ENCODE measurements at places on chromosomes 3 and 15.

DNA sequence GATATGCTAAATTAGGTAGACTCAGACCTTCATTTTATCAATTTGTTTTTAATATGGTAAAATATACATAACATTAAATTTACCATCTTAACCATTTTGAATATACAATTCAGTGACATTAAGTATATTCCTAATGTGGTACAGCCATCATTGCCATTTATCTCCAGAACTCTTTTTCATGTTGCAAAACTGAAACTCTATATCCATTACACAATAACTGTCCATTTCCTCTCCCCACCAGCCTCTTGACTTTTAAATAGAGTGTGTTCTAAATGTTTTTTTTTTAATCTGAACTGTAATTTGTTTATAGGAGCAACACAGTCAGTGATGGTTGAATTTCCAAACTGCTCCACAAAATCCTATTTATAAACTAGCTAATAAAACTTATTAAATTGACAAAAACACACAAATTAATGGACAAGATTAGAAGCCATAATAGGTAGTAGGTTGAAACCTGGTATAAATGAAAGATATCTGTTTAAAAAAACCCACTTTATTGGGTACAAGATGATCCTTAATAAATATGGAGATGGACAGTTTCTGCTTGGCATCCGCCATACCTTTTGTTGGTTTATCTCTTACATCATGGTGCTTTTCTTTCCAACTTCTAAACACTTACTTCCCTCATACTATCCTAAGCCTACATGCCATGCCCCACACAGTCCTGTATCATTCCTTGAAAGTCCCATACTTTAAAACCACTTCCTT is 142.4 kb downstream of the ZPLD1 start:
- no peak for DNase-seq

DNA sequence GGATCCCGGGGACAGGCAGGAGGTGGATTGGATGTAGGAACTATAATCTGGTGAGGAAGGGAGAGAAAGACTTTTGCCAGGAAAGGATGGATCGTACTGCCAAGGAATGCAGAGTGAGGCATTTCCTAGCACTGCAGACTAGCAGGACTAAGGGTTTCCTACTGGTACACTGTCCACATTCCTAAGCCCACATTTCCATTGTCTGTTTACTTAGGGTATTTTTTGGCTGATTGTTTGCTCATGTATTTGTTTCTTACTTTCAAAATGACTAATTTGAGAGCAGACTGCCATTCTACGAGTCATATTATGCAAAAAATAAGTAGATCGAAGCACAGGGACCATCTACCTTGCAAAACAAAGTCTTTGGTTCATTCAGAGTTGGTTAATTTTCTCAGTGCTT is 1029.5 kb upstream of the NR2F2 start:
- no peak for DNase-seq

DNA sequence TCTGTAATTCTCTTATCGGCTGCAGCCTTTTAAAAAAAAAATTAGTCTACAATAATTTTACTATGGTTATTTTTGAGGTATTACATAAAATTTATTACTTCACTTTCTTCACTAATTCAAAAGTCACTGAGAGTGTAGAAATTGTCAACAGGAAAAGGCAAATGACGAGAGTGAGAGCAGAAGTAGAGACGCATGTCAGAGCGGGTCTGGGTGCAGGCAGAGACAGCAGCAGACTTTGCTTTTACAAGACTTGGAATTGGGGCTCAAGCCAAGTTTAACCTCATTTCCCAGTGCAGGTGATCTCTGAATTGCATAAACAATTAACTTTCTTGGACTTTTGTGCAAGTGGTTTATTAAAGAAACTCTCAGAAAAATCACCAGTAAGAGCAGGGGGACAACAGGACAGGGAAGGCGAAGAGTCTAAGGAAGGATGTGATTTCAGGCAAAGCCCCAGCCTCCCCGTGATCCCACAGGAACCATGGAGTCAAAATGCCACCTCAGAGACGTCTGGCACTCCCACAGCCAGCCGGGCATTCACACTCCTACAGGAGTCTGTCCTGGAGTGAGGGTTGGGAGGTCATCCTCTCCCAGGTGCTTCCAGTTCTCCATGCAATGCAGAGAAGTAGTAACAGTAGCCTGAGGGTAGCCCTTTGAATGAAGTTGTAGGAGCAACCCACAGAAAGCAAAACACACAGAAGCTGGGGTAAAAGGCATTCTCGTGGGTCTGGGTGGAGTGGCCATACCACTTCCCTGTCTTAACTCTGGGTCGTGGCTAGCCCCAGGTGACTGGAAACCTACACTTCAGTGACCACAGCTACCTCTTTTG is 274.0 kb upstream of the TGFBR2 start:
- peak; percentile 9 for DNase-seq

GRCh38 chr15:40285554-40286011 is 2.7 kb upstream of the ANKRD63 start:
- DNase-seq: no peak

- DNase-seq: no peak
Measured at GRCh38 chr3:122700193-122700592, 19.6 kb downstream of the PARP14 start.

DNA sequence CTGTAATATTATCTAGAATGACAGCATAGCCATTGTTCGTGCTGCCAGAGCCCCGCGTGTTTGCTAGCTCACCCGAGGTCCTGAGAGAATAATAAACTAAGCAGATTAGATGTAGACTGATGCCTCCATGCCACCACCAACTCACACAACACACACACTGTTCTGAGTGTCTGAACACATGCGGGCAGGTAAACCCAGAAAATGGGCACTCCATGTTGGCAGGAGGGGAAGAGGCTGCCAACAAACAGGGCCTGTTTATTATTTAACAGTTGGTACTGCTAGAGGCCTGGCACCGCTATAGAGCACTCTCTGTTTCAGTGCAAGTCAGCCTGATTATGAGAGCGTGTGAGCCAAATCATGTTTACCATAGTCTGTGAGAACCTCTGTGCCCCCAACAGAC is 299.0 kb downstream of the ZBTB20 start:
- no peak for DNase-seq

DNA sequence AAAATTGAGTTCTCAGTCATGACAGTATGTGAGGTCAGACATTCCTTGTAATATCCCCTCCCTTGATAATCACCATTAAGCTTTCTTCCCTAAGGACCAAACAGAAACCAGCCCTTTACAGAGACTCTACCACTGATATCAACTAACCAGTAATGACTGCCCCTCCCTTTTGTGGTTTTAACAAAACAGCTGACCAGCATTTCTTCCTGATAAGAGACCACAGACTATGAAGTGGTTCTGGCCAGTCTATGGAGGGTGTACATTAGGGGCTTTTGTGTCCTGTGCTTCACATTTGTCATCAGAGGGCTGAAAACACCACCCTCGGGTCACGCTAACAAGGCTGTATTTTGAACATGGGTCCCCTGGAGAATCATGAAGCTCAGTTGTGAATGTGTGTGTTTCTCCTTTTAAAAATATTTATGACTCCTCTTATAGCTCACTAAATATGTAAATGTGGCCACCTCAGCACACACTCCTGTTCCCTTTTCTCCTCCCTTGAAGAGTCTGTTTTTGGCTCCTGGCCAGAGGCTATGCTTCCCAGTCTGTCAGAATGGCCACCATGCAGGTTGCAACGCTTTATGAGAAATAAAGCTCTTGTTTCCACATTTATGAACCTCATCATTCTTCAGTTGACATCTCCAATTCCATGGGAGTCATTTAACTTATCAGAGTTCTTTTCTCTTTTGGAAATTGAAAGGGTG is 239.3 kb downstream of the CPNE4 start:
- no peak for DNase-seq

GRCh38 chr15:27183201-27183600 is 212.2 kb downstream of the GABRG3 start:
- DNase-seq: no peak

DNA sequence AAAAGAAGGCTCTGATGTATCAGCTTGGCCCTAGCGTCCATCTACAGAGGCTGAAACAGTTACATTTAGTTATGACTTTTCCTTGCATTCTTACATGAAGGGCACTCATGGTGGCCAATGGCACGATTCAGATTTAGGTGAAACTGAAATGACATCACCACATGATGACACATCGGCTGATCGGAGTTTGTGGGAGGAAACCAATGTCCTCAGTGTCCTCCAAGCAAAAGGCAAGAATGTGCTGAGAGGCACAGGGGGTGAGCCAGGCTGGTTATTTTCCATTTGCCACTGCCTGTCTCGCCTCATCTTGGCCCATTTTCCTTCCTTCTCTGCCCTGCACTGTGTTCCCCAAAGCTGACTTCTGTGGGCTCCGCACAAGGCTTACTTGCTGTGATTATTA is 34.4 kb downstream of the TARS3 start:
- DNase-seq: no peak

- DNase-seq: no peak
Measured at GRCh38 chr15:60226924-60227323, 170.9 kb downstream of the ANXA2 start.

DNA sequence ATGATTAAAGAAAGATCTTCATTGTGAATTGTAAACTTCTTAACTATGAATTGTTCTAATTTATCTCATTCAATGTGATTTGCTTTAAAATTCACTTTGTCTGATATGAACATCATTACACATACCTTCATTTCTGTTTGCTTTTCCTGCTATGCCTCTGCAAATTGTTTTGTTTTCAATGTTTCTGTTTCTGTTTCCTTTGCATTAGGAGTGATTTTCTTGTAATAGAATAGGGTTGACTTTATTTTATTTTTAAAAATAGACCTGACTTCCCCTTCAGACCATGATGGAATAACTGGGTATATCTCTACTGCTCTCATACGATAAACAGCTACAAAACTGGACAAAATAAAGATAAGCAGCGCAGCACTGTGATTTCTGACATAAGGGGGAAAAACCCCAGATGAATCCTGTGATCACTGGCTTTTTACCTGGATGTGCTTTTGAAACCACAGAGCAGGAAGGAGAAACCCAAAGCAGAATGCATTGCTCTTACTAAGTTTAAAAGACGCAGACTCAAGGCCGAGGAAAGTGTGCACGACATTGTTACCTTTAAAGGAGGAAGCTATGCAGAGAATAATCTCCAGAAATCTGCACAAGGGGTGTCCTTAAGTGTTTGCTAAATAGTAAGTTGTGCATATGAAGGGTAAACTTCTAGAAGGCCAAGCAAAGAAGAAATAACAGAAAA is 420.2 kb downstream of the TBC1D5 start:
- peak; percentile 10 for DNase-seq

DNA sequence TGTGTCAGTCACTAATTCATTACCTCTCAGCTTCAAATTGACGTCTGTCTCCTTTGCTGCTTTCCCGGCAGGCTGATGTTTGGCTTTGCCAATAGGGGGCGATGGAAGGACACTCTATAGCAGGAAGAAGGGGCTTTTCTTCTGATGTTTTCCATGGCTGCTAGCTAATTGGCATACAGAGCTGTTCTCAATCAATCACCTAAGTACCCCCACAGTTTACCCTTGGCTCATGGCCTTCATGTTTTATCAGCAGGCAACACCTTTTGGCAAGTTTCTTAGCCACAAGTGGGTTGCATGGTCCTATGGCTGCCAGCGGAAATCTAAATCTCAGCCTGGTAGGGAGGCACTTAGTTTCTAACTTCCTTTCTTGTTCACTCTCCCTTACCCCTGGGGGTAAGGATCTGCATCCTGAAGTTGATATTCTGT is 45.0 kb downstream of the ESYT3 start:
- DNase-seq: peak; percentile 31

DNA sequence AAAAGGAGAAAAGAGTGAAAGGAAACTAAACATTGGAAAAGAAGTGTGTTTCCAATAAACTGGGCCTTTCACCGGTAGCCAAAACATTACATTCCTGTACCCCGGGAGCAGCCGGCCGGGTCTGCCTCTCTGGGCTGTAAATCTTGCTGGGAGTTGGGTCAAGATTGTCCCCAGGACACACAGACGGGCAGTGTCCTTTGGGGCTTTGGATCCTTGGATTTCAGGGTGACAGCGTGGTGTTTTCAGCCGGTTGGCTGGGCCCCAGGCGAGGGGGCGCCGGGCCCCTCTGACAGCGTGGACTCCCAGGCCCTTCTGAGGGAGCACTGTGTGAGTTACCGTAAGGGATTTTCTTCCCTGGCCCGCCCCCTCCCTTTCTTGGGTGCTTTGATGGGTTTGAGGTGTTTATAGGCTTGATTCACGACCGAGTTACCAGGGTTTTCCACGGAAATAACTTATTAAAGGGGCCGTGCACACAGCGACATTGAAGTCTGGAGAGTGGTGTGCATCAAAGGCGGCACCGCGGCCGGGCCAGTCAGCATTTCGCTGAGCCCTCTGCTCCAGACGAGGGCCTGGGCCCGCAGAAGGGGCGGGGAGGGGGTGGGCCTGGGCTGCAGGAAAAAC is 27.4 kb downstream of the SMAD6 start:
- DNase-seq: no peak

DNA sequence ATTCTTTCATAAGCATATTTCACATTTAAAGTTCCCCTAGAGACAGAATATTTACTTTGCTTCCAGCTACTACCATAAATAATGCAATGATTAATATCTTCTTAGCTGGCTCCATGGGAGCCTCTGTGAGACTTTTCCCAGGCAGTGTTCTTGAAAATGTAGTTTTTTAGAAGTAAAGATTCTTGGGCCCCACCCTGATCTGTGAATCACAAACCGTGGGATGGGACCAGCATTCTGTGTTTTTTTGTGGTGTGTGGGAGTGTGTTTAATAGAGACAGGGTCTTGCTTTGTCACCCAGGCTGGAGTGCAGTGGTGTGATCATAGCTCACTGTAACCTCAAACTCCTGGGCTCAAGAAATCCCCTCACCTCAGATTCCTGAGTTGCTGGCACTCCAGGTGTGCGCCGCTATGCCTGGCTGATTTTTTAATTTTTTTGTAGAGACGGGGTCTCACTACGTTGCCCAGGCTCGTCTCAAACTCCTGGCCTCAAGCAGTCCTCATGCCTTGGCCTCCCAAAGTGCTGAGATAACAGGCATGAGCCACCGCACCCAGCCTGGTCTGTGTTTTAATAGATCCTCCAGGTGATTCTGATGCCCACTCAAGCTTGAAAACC is 83.0 kb downstream of the KLHL25 start:
- no peak for DNase-seq

DNA sequence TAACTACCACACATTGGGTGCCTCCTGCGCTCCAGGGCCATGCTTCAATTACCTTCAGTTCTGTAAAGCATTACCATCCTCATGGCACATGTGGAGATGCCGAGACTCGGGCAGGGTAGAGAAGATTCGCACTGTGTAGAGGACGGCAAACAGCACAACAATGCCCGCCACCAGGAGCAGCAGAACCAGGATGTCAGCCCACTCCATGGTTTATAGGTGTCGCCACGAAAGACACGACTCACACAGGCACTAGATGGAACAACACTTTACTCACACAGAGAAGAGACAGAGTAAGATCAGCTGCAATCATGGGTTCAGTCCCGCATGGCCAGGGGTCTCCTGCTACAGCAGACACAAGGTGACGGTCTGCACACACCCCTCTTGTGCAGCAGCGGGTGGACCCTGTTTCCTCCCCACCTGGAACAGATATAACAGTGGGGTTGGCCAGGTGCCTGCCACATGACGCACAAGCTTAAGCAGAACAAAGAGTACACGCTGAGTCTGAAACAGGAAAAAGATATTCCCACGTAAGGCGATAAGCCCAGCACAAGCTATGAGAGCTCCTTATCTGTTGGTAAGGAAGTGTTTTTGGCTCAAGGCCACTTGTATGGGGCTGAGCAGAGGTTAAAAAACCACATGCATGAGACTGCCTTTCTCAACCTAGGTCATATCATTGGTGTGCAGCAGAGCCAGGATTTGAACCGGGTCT is 2.5 kb upstream of the TBC1D21 start:
- DNase-seq: no peak

GRCh38 chr3:28173836-28174235 is 67.6 kb upstream of the CMC1 start:
- DNase-seq: no peak

Data from B cell (primary cell).